ENCODE measurements at places on chromosomes 2 and 18.

DNA sequence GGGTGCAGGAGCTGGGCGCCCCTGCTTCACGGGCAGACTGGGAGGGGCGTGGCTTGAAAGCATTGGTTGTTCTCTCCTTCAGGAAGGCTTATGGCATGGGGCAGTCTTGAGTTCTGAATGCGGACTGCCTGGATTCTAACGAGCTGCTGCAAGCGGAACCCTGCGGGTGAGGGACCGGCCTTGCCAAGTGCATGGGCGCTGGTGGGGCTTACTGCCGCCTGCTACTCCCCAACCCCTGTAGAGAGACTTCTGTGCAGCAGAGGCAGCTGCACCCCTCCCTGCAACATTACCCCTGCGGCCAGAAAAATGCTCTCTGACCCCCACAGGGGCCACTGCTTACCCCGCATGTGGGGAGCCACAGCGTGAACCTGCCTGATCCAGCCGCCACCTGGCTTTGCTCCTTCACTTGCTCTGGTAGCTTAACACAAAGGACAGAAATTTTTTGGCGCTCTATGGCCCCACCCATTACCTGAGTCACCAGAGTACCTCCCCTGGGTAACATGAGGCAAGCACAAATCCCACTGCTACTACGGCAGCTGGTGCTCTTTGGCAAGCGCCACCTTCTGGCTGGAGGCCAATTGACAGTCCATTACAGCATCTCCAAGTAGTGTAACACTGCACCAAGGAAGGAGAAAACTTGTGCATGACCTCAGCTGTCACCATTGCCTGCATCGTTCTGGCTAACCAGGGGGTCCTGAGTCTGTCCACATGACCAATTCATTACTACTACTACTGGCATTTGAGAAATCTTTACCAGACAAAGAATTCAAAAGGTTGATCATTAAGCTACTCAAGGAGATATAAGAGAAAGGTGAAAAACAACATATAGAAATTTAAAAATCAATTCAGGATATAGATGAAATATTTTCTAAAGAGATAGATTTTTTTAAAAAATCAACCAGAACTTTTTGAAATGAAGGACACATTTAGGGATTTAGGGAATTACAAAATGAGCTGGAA is 35.4 kb downstream of the MYL12B start:
- peak; percentile 94 for DNase-seq

- DNase-seq = no peak
Measured at GRCh38 chr2:104040771-104041170, 813.1 kb upstream of the POU3F3 start.

DNA sequence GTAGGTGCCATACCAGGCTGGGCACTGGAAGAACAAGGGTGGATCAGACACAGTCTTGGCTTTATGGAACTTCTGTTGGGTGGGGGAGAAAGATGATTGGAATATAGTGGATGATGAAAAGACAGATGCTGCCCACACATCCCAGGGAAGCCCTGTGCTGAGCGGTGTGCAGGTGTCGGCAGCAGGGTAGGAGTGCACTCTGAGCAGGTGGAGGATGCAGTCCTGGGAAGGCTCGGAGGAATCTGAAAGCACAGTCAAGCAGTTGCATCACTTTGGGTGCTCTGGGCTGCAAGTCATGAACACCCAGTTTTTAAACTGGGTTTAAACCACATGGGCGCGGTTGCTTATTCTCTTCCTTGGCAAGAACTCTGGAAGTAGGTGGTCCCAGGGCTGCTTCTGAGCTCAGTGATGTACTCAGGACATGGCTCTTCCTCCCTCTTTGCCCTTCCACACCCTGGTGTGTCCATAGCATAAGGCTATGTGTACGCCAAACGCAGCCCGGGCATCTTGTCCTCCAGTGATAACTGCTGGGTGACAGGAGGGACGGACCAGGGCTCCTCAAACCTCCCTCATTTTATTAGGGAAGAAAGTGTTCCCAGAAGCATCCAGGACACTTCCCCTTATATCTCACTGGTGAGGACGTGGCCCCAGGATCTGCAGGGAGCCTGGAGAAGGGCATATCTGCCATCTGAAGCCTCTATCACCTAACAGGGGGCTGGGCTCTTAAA is 84.0 kb downstream of the SH3RF3 start:
- DNase-seq = no peak

GRCh38 chr18:73007195-73007914 is 139.6 kb upstream of the NETO1 start:
- no peak for DNase-seq

GRCh38 chr2:237625777-237626176 is 1.6 kb upstream of the LRRFIP1 start:
- no peak for DNase-seq

- DNase-seq = peak; percentile 83
Measured at GRCh38 chr2:38581193-38582147, 21.3 kb downstream of the HNRNPLL start.

DNA sequence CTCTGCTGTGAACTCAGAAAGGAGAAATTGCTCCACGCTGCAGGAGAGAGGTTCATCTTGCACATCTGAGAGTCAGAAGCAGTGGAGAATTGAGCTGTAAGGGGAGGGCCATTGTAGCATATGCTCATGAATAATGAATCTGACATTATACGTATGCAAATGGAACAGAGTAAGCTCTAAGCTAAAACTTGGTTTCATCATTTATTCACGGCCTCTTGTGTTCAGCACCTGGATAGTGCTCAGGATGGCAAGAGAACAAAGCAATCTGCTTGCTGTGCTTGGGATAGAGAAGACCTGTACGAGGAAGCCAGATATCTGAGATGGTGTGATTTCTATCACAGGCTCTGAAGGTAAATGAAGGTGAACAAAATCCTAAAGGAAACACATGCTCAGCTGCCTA is 87.9 kb upstream of the GCFC2 start:
- DNase-seq = no peak

- no peak for DNase-seq
Measured at GRCh38 chr2:230964136-230964730, 31.7 kb upstream of the SPATA3 start.

GRCh38 chr2:61469424-61470121 is 1.3 kb downstream of the USP34 start:
- no peak for DNase-seq

DNA sequence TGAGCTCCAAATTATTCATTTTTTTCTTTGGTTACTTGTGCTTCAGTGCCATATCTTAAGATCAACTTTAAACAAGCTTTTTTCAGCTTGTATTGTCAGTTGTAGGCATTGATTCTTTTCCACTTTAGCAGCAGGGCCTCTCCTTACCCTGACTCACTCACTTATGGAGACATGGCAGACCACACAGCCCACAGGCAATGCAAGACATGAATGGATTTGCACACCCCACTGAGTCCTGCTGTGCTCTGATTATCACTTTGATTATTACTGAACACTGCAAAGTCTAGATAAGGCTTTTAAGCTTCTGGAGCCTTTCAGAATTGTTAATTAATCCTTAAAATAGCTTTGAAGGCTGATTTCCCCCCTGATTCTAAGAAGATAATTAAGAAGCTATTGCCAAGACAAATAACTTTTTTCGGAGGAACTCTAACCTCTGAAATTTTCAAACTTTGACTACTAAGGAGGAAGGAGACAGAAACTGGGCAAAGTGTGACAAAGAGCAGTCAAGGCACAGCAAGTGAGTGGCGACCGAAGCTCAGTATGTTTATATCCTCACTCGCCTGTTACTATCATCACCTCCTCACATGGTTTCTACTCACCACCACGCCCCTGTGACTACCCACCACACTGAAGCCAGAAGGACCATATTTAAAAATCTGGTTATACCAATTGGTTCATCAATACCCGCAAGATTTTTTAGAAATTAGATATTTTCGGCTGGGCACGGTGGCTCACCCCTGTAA is 43.3 kb downstream of the CACNB4 start:
- DNase-seq = no peak
